ENCODE measurements at places on chromosomes 16 and 17.

DNA sequence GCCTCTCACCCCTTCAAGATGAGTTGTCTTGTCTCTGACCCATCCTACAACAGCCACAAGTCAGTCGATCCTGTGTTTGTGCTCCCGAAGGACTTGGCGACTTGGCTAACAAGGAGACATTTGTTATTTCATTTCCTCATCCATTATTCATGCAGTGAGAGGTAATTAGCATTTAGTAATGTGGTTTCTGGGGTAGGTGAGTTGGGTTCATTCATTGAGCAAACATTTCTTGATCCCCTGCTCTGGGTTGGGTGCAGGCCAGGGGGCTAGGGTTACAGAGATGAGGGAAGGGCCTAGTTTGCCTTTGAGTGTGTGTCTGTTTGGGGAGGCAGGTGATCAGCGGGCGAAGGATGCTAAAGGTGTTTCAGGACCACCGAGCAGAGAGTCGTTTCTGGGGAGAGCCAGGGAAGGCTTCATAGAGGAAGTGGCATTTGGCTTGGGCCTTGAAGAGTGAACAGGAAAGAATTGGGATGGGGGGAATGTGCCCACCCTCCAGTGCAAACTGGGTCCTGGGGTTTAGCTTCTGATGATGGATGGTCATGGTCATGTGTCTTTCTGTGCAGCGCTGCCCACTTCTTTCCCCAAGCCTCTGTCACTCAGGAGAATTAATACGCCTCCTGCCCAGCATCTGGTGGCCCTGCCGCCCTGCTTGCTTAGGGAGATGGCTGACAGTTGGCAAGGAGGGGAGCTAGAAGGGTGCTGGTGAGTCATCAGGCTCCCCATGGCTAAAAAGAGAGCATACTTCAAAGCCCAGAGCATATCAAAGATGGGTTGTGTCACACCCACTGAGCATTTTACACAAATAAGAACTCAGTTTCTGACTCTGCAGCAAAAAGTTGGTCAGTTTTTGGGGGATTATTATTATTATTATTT is 38.5 kb downstream of the MSI2 start:
- peak; percentile 51 for DNase-seq

GRCh38 chr17:8287651-8288335 is 677 bp upstream of the RANGRF start:
- no peak for DNase-seq

DNA sequence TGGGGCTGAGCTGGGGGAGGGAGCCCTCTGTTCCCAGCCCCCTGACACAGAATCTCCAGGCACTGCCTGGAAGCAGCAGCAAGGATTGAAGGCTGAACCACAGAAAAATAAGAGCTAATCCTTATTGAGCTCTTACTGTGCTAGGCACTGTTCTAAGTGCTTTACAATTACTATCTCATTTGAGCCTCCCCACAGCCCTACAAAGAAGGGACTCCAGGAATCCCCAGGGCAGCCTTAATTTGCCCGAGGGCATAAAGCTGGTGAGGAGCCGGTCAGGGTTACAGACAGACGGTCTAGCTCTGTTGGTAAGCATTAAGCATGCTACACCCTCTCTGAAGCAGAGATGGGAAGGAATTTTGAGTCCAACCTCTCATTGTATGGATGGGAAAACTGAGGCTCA is 7.0 kb downstream of the SAMD14 start:
- DNase-seq = no peak

DNA sequence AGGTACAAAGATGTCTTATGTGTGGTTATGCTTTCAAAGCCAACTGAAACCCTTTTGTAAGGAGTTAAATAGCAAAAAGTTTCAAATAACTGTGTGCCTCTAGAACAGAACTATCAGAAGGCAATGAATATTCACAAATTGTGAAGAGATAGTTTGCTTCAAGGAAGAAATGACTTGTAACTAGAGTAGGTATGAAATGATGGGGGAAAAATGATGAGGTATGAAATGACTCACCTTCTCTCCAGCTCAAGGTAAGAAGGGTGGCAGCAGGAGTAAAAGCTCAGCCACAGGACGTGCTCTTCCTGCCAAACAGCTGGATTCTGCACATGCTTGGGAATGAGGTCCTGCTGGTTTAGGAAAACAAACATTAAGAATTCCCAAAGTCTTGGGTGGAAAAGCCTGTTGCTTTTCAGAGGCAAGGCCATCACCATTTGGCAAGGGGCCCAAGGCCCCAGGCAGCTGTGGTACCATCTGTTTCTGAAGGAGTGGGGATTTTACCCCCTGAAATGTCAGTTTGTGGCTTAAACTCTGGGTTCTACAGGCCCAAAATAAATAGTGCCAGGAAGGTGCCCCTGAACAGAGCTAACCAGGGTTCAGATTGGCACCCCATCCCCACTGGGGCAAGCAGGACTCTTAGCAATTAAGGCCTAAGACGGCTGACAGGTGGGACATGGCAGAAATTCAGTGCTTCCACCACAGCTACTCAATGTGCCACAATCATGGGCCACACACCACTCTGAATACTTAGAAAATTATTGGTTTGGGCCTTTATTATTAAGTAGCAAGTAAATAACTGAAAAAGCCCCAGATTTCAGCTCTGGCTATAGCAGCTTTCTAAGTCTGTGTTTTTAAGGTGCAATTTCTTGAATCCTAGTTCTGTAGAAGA is 13.3 kb downstream of the HERPUD1 start:
- DNase-seq = no peak

- no peak for DNase-seq
These were observed 3.2 kb upstream of the CDH16 start for GRCh38 chr16:66921729-66922450.

All from NCI-H187 treated with DMSO at 0.1 percent for 48 hours (cell line).